ENCODE measurements at places on chromosomes 3 and 15. TPM values are rescaled to one million over a fixed set of nuclear protein-coding genes. Genes with fewer than 3 reads are reported as not detected.

Gene NR2E3
- total RNA-seq: not detected

Gene CCR9
- total RNA-seq: not detected

Gene SH2D7
- total RNA-seq: 0.11 TPM

Gene REC114
- total RNA-seq: not detected
